ENCODE measurements at places on chromosomes 2 and 18.

- DNase-seq: no peak
- no peaks in the 10 kb centered on the region for H3K4me1 ChIP-seq
- H3K36me3 ChIP-seq: no peaks in the 10 kb centered on the region
- H3K4me3 ChIP-seq: no peak overlapping the region
- H3K27me3 ChIP-seq: no peaks in the 10 kb centered on the region
- H3K27ac ChIP-seq: no peak overlapping the region
These were observed 46.7 kb downstream of the FANCL start for GRCh38 chr2:58194458-58194857.

GRCh38 chr18:676069-676468 is 18.6 kb downstream of the TYMS start:
- no peak overlapping the region for H3K4me3 ChIP-seq
- no peaks in the 10 kb centered on the region for H3K4me1 ChIP-seq
- H3K27me3 ChIP-seq: no peaks in the 10 kb centered on the region
- peaks cover 13% of the 10 kb centered on the region for H3K36me3 ChIP-seq
- H3K27ac ChIP-seq: no peak overlapping the region

- H3K4me3 ChIP-seq: no peak overlapping the region
- H3K36me3 ChIP-seq: no peaks in the 10 kb centered on the region
- H3K4me1 ChIP-seq: no peaks in the 10 kb centered on the region
- no peak for DNase-seq
- no peak overlapping the region for H3K27ac ChIP-seq
These were observed 1010.7 kb downstream of the TDRD15 start for GRCh38 chr2:22134421-22134820.

DNA sequence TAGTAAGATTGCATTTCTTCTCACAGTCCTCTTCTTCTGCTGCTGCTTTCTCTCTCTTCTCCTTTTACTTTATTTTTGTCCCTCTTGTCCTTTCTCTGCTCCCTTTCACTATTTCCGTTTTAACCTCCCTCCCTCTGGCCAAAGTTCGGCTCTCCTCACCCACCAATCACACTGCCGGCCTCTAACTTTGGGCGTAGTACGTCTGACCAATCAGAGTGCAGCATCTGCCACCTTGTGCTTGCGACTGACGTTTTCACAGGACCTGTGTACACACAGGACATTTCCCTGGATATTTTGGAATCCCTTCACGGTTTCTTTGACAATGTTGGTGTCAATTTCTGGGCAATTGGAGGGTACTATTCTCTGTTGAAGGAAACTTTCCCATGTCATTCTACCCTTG is 22.6 kb upstream of the ICOS start:
- peaks cover 8% of the 10 kb centered on the region for H3K4me1 ChIP-seq
- no peak for DNase-seq
- H3K27me3 ChIP-seq: no peaks in the 10 kb centered on the region
- no peak overlapping the region for H3K4me3 ChIP-seq

- H3K4me3 ChIP-seq: peak overlapping the region; percentile 93
- H3K27me3 ChIP-seq: peaks cover 28% of the 10 kb centered on the region
- H3K36me3 ChIP-seq: peaks cover 14% of the 10 kb centered on the region
These were observed 514 bp downstream of the BCL2L11 start for GRCh38 chr2:111121028-111121827.

- H3K27ac ChIP-seq: no peak overlapping the region
- no peak for DNase-seq
- H3K4me1 ChIP-seq: no peaks in the 10 kb centered on the region
- no peaks in the 10 kb centered on the region for H3K36me3 ChIP-seq
- no peaks in the 10 kb centered on the region for H3K27me3 ChIP-seq
- no peak overlapping the region for H3K4me3 ChIP-seq
These were observed 7.3 kb downstream of the DES start for GRCh38 chr2:219425238-219426067.

- H3K36me3 ChIP-seq: no peaks in the 10 kb centered on the region
- H3K27ac ChIP-seq: peak overlapping the region; percentile 62
- H3K27me3 ChIP-seq: no peaks in the 10 kb centered on the region
- DNase-seq: no peak
- no peak overlapping the region for H3K4me3 ChIP-seq
These were observed 87.3 kb downstream of the HNRNPLL start for GRCh38 chr2:38515155-38516074.

DNA sequence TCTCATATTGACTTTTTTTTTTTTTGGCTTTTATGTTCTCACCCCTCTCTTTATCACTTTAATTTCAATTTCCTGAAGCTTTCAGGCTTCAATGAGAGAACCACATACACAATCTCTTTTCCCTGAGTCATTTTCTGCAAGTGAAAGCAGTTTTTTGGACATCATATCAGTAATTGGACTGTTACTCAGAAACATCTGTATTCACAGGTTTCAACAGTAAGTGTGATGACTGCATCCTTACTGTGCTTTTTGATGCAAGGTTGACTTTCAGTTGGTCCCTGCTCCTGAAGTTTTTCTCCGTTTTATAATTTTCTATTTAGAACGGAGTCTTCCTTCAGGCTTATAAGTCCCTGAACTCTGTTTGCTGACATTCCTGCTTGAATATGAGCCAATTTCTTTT is 70.5 kb upstream of the CCBE1 start:
- H3K4me3 ChIP-seq: no peak overlapping the region
- H3K27me3 ChIP-seq: no peaks in the 10 kb centered on the region
- no peaks in the 10 kb centered on the region for H3K36me3 ChIP-seq
- DNase-seq: no peak
- H3K4me1 ChIP-seq: no peaks in the 10 kb centered on the region

DNA sequence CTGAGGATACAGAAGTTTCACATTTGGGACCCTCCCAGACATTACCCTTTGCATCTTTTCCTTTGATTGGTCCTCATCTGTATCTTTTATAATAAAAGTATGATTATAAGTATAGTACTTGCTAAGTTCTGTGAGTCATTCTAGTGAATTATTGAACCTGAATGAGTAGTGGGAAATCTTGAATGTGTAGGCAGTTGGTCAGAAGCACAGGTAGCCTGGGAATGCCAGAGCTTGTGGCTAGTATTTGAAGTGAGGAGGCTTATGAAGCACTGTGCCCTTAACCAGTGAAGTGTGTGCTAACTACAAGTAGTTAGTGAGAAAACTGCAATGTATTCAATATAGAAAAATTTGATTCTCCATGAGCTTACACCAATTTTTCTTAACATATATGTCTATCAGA is 257.6 kb downstream of the GRB14 start:
- no peaks in the 10 kb centered on the region for H3K4me1 ChIP-seq
- H3K27ac ChIP-seq: no peak overlapping the region
- no peaks in the 10 kb centered on the region for H3K27me3 ChIP-seq
- no peak for DNase-seq

DNA sequence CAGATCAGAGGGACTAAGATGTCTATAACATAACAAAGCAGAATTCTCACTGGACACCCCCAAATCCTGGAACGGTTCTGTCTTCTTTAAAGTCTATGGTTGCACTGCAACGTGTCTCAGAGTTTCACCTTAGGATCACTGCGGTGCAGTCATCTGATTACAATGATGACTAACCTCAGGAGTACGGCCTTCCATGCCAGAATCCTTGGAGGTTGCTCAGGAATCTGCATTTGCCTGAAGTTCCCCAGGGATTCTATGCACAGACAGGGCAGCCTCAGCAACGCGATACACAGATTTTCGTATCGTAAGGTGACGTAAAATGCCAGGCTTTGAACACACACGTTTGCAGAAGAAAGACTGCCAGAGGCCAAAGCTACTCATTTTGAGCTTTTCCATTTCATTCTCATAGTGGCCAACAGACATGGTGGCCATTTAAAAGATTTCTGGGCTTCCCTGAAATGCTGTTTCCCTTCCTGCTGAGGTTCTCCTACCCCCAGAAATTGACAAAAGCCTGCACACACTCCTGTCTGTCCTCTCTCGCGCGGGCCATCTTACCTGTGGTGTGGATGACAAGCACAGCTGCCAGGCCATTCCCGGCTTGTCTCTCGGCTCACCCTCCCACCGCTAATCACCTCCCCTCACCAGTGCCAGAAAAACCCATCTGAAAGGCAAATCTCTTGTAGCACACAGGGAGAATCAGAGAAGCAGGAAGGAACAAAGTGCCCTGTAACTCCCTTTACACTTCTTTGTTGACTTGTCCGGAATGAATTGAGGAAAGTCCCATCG is 148.8 kb downstream of the ACKR3 start:
- no peaks in the 10 kb centered on the region for H3K4me1 ChIP-seq
- no peaks in the 10 kb centered on the region for H3K36me3 ChIP-seq
- H3K27ac ChIP-seq: no peak overlapping the region
- no peaks in the 10 kb centered on the region for H3K27me3 ChIP-seq

- no peaks in the 10 kb centered on the region for H3K27me3 ChIP-seq
- H3K27ac ChIP-seq: peak overlapping the region; percentile 8
- DNase-seq: no peak
- no peaks in the 10 kb centered on the region for H3K36me3 ChIP-seq
These were observed 16.9 kb upstream of the VPS54 start for GRCh38 chr2:64036034-64036705.

DNA sequence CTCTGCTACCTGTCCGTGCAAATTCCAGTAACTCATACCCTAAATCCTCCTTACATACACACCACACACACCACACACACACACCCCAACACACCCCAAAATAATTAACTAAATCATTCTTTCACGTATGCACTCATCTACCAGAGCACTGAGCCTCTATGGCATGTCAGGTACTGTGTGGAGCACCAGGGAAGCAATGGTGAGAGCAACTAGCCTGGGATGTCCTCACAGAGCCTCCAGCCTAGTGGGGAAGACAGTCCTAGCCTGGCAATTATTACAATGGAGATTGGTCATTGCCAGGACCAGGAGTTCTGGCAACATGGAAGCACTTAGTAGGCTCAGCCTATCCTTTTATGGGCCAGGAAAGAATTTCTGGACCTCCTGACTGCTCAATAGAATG is 72.7 kb upstream of the LCLAT1 start:
- H3K27ac ChIP-seq: no peak overlapping the region
- H3K36me3 ChIP-seq: no peaks in the 10 kb centered on the region
- H3K4me3 ChIP-seq: no peak overlapping the region
- DNase-seq: no peak
- no peaks in the 10 kb centered on the region for H3K27me3 ChIP-seq

DNA sequence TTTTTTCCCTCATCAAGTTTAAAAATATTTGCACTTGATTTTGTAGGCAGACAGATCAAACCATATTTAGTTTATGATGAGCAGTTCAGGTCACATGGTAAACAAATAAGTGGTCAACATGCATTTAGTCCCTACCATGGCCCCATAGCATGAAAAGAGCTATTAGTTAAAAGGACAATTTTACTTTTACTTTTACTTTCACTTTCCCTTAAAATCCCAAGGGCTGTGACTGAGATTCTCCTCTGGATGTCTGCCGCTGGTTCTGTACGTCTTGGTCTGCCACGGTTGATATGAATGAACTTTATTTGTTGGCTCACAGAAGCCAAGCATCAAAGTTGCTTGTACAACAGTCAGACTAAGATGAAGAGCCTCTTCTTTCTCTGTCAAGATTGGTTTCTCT is 626.2 kb upstream of the CDH7 start:
- no peak overlapping the region for H3K27ac ChIP-seq
- H3K4me3 ChIP-seq: no peak overlapping the region
- no peak for DNase-seq

DNA sequence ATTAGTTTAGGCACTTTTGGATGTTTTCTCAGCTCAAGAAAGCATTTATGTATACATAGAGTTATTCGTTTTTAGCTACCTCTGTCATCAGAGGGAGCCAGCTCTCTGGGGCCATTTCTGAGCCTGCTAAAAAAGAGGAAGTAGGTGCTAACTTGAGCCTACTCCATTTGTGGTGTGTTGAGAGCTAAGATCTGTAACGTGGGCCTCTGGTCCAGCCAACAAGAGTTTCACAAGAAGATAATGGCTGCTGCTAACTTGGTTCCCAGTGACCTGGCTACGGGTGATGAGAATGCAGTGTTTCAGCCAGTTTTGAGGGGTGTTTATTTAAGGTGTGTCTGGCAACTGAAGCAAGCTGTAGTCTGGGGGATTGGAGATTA is 182.5 kb downstream of the PRKCE start:
- no peak for DNase-seq
- no peak overlapping the region for H3K27ac ChIP-seq
- no peaks in the 10 kb centered on the region for H3K4me1 ChIP-seq
- no peaks in the 10 kb centered on the region for H3K27me3 ChIP-seq
- no peak overlapping the region for H3K4me3 ChIP-seq

DNA sequence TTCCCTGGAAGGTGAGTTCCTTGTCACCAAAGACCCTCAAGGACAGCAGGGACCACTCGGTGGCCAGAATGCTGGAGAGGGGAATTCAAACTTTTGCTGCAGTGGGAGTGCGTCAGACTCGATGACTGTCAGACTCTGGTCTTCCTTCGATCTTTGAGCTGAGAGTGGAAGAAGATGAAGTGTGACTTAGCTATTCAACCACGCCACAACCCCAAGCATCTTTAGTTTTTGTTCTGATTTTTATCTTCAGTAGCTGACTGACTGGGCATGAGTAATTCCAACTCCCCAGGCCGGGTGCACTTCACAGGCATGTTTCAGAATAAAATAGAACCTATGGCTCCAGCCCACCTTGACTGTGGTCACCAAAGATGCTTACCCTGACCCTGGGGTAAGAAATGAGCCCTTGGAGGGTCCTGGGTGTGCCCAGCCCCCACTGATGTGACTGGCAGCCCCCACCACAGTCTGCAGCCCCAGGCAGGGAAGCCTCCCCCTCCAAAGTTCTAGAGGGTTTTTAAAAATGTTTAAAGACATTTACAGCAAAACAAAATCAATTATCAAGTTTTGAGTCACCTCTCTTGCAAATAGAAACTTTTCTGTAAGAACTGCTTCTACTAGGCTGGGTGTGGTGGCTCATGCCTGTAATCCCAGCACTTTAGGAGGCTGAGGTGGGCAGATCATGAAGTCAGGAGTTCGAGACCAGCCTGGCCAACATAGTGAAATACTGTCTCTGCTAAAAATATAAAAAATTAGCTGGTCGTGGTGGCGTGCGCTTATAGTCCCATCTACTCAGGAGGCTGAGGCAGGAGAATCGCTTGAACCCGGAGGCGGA is 24.9 kb upstream of the YWHAQ start:
- no peak overlapping the region for H3K27ac ChIP-seq
- DNase-seq: peak; percentile 16
- no peaks in the 10 kb centered on the region for H3K27me3 ChIP-seq
- H3K4me1 ChIP-seq: peaks cover 19% of the 10 kb centered on the region

DNA sequence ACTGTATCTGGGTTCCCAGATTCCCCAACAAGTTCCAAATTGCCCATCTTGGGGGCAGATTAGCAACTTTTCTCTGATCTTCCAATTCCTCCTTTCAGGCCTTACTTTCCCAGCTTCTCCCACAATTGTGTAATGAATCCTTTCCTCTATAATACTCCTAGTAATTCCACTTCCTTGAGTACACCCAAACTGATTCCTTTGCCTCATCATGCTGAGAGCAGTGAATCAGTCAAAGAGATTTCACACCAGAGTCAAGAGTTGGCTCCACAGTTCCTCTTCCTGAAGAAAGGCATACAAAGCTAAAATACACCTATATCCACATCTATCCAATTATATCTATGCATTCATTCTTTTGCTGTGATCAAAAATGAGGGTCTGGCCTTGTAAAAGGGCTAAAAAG is 28.6 kb upstream of the DAPL1 start:
- H3K27me3 ChIP-seq: no peaks in the 10 kb centered on the region
- H3K36me3 ChIP-seq: no peaks in the 10 kb centered on the region
- no peak for DNase-seq
- no peaks in the 10 kb centered on the region for H3K4me1 ChIP-seq
- no peak overlapping the region for H3K27ac ChIP-seq
- H3K4me3 ChIP-seq: no peak overlapping the region

GRCh38 chr2:191679818-191680600 is 2.1 kb downstream of the NABP1 start:
- H3K4me1 ChIP-seq: peaks cover 68% of the 10 kb centered on the region
- peak overlapping the region; percentile 94 for H3K27ac ChIP-seq
- H3K4me3 ChIP-seq: peak overlapping the region; percentile 82
- H3K36me3 ChIP-seq: peaks cover 23% of the 10 kb centered on the region
